ENCODE measurements at places on chromosomes 3 and 15.

DNA sequence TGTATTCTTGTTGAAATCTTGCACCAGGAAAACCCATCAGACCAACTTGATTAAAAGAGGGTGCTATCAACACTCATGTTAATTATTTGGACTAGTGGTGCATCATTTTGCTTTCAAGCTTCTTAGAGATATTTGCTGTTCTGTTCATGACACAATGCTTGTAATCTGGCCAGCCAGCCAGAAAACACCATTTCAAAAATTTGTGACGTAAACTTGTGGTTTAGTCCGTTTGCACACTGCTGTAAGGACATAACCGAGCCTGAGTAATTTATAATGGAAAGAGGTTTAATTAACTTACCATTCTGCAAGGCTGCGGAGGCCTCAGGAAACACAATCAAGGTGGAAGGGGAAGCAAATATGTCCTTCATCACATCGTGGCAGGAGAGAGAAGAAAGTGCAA, 374.3 kb upstream of the TGFBR2 start:
- DNase-seq, result no peak

DNA sequence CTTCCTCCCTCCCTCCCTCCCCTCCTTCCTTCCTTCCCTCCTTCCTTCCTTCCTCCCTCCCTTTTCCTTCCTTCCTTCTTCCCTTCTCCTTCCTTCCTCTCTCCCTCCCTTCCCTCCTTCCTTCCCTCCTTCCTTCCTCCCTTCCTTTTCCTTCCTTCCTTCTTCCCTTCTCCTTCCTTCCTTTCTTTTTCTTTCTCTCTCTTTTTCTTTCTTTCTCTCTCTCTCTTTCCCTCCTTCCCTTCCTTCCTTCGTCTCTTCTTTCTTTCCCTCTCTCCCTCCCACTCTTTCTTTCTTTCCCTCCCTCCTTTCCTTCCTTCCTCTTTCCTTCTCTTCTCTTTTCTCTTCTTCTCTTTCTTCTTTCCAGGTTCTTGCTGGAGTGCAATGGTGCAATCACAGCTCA, 1.9 kb upstream of the ZNF662 start:
- DNase-seq, result no peak

DNA sequence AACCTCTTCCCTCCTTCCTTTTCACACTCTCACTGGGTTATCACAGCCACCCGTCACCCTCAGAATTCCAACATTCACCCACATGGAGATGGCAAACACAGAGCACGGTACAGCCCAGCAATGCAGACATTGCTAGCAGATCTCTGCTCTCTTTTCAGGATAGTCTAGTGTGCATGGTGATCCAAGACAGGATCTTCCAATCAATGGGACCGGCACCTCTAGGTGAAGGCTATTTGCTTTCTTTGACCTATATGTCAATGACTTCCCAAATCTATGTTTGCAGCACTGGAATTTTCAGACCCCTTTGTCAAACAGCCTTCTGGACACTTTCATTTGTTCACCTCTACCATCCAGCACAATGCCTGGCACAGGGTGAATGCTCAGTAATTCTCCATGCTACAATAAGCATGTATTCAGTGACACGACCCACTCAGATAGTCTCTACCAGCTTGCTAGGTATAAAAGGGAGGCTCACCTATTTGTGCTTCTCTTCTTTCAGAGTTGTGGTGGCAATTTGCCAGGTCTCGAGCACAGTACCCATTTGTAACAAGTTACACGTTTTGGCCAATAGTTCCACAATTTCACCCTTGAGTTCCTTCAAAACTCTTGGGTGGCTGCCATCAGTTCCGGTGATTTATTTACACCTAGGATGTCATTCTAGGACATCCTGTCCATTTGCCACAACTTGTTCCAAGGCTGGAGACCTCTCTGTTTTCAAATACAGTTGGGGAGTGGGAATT, 279.1 kb upstream of the ICE2 start:
- no peak for DNase-seq

- DNase-seq, result no peak
These were observed at the start of gene FRMD4B for GRCh38 chr3:69385723-69386555. Gene FRMD4B, minus strand, starts transcription at chr3:69386088. Its CDS starts 99 bp downstream, at chr3:69385989.

All from NCI-H774 (cell line).